Lower leg skin (tissue), 4 donors: ENCODE measurements at places on chromosomes 2 and 18. TPM values are rescaled to one million over a fixed set of nuclear protein-coding genes. Genes with fewer than 3 reads are reported as not detected.

ARHGAP15 gene
- 3.0 TPM for total RNA-seq

ZNF532 gene
- 26.6 TPM for total RNA-seq

CDK5R2 gene
- total RNA-seq: not detected

TCF4 gene
- total RNA-seq: 60.9 TPM

CD207 gene
- 26.8 TPM for total RNA-seq

OST4 gene
- 198 TPM for total RNA-seq

LDLRAD4 gene
- 22.5 TPM for total RNA-seq

CCL20 gene
- 2.5 TPM for total RNA-seq

UGT1A4 gene
- total RNA-seq: 1.0 TPM

DSG1 gene
- total RNA-seq: 1,963 TPM

CLK1 gene
- total RNA-seq: 86.0 TPM

DNAH6 gene
- 0.36 TPM for total RNA-seq

ZNF804A gene
- 0.05 TPM for total RNA-seq

PDE11A gene
- 1.2 TPM for total RNA-seq

CXCR2 gene
- total RNA-seq: 1.7 TPM

CCDC85A gene
- 3.7 TPM for total RNA-seq
